Kidney (tissue), 22 donors: ENCODE measurements at places on chromosomes 4 and X. TPM values are rescaled to one million over a fixed set of nuclear protein-coding genes. Genes with fewer than 3 reads are reported as not detected.

XKRX gene
- polyA plus RNA-seq: not detected

BEX5 gene
- polyA plus RNA-seq: 42.4 TPM

DNA sequence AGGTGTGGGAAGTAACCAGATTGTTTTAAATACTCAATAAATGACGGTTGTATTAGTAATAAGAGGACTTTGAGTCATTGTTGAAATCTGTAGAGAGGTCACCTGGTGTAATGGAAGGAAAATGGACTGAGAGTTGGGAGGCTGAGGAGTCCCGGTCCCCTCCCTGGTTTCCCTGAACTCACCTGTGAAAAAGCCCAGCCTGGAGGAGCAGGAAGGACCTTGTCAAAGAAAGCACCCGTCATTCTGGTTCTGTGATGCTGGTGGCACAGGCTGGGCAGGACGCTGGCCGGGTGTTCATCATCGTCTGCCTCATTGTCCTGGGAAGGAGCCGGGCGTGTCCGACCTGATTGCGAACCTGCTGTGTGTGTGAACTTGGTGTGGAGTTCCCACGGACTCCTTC lies 70.8 kb downstream of the SORCS2 start:
- no peak for DNase-seq

- no peak for DNase-seq
These were observed 28.1 kb downstream of the SHISA3 start for GRCh38 chr4:42425146-42426065.

GRCh38 chr4:57430726-57431125 lies 320.5 kb upstream of the IGFBP7 start:
- DNase-seq: no peak

GRCh38 chr4:110617646-110618580 lies 5.0 kb downstream of the PITX2 start:
- peak; percentile 80 for DNase-seq

UGT2B15 gene
- polyA plus RNA-seq: not detected

DNA sequence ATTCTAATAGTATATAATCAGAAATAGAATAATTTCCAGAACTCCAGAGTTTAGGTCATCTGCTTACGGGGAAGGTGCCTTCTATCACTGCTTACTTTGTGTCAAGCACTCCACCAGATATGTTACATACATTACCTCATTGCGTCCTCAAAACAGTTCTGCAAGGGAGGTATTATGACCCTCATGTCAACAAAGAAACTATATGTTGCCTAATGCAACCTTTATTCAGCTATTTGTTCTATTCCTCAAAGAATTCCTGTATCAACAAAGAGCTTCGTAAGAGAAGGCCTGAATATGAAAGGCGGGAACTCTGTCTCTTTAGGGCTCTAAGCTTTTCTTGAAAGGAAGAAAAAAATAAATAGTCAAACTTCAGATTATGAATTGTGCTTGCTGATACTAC lies 114.7 kb downstream of the PDLIM5 start:
- DNase-seq: no peak

GRCh38 chrX:122777766-122778165 lies 406.3 kb upstream of the GRIA3 start:
- DNase-seq: no peak
